Nephron progenitor cell (in vitro differentiated cells): ENCODE measurements at places on chromosomes 7 and 10.

DNA sequence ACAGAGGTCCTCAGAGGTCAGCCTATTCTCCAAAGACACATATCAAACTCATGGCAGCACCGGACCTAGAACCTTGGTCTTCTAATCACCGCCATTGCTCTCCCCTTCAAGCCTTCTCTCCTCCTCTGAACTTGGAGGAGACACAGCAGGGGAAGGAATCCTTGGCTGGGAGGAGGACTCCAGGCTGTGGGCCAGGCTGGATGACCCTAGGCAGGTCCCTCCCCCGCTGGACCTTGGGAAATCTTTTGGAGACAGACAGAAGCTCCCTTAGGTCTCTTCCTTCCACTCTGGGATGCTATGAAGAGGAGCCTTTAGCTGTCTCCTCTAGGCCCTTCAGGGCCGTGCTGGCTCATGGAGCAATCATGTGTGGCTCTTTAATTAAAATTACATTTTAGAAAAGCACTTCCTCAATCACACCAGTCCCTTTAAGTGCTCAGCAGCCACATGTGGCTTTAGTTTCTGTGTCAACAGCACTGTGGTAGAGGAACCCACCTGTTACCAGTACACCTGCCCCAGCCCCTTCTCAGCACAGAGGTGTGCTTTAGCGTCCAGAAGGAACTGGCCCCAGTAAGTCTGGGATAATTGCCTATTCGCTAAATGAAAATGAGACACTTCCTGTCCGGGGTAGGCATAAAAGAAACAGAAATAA is 238.2 kb downstream of the CELF2 start:
- no peak for DNase-seq

GRCh38 chr7:2012044-2012900 is 220.5 kb downstream of the MAD1L1 start:
- no peak for DNase-seq

DNA sequence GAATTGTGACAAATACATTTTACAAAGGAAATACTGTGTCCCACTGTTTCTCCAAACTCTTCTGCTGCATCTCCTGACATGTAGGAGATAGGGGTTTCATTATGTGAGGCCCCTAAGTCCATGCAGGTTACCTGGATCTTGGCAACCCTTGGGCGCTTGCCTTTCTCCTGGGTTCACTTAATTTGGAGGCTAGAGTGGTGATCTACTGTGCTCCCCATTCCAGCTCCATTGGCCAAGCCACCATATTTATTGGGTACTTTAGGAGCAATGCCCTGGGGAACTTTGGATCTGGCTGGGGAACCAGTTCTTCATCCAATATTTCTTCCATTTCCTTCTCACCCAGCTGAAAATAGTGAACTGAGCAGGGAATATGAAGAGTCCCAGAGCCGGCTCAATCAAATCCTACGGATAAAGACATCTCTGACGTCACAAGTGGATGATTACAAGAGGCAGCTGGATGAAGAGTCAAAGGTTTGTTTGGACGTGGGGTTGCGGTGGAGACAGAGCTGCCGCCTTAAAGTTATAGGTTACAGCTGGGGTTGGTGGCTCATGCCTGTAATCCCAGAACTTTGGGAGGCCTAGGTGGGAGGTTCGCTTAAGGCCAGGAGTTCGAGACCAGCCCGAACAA is 18.5 kb downstream of the MYH16 start:
- no peak for DNase-seq

- no peak for DNase-seq
Measured at GRCh38 chr7:5036446-5036845, 9.2 kb upstream of the RBAK start.

DNA sequence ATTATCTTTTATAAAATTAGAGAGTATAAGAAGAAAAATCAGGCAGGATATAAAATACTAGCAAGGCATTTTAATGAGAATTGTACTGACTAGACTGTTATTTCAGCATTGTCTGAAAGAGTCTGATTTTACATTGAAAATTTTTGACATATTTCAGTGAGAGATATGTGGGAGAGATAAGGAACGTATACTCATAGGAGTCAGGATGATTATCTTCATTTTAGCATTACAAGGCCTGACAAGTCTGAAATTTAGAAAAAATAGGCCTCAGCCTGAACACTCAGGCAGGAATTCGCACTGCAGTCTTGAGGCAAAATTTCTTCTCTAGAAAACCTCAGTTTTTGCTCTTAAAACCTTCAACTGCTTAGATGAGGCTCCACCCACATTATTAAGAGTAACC is 386.0 kb downstream of the HGF start:
- DNase-seq, result no peak

DNA sequence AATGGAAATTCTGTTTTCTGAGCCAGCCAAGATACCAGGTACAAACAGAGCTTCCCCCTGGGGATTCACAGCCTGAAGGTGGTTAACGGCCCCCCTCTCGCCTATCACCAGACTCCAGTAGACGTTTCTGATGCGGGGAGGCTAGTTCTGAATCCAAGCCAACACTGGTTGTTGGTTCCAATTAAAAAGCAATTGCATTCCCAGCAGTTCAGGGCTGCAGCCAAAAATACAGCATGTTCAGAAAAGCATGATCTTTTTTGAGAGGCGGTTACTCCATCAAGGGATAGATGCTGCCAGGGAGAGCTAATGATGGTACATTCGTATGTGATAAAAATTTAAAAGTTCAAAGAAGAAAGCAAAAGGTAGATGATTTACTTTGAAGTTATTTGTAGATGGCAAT is 481.0 kb downstream of the GALNT17 start:
- no peak for DNase-seq

DNA sequence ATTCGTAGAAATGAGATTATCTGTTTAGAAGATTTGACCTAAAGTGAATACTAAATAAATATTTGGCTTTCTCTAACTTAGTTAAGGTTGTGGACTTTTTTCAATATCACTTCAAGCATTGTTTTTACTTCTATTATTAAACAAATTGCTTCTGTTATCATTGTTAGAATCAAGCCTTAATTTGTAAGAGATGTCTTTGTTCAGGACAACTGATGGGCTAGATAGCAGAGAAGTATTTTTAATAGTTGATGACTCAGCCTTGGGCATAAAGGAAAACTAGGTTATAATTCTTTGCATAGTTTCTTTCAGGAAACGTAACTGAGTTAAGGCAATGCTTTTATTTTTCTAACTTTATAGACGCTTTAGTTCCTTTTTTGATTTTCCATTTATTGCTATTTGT is 128.8 kb upstream of the SMIM30 start:
- no peak for DNase-seq

GRCh38 chr7:151408839-151409666 is 785 bp downstream of the WDR86 start:
- DNase-seq, result peak; percentile 57

DNA sequence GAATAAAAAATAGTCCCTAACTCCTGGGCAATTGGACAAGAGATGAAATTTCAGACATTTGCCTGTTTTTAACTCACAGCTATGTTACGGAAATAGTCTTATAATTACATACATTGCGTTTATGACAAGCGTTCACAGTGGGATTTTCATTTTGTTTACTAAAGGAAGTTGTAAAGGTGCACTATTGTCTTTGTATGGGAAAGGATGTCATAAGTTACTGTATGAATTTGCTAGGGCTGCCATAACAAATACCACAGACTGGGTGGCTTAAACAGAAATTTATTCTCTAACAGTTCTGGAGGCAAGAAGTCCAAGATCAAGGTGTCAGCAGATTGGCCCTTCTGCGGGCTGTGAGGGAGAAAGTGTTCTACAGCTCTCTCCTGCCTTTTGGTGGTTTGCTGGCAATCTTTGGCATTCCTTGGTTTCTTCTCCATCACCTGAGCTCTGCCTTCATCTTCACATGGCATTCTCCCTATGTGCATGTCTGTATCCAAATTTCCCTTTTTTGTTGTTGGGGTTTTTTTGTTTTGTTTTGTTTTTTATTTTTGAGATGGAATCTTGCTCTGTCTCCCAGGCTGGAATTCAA is 5.6 kb downstream of the NFE2L3 start:
- no peak for DNase-seq

DNA sequence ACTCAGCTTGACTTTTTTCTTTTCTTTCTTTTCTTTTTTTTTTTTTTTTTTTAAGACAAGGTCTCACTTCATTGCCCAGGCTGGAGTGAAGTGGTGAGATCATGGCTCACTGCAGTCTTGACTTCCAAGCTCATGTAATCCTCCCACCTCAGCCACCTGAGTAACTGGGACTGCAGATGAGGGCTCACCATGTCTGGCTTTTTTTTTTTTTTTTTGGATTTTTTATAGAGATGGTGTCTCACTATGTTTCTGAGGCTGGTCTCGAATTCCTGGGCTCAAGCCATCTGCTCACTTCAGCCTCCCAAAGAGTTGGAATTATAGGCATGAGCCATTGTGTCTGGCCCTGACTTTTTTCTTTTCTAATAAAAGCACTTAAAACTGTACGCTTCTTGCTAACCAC is 358.2 kb upstream of the IGFBP3 start:
- DNase-seq, result no peak

- DNase-seq, result no peak
Measured at GRCh38 chr7:132551886-132552285, 24.4 kb downstream of the PLXNA4 start.

DNA sequence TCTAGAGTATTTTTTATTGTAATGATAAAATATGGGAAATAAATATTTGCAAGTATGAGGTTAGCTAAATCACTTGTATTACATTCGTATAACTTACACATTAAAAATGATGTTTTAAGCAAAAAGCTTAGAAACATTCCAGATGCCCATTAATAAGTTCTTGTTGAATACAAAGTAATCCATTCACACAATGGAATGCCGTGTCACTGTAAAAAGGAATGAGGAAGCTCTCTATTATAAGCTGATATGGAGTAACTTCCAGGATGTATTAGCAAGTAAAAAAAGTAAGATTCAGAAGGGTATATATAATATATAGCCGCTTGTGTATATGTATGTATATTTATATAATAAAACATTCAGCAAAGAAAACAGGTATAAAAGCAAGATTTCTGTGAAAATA is 412.8 kb upstream of the MTPN start:
- no peak for DNase-seq

DNA sequence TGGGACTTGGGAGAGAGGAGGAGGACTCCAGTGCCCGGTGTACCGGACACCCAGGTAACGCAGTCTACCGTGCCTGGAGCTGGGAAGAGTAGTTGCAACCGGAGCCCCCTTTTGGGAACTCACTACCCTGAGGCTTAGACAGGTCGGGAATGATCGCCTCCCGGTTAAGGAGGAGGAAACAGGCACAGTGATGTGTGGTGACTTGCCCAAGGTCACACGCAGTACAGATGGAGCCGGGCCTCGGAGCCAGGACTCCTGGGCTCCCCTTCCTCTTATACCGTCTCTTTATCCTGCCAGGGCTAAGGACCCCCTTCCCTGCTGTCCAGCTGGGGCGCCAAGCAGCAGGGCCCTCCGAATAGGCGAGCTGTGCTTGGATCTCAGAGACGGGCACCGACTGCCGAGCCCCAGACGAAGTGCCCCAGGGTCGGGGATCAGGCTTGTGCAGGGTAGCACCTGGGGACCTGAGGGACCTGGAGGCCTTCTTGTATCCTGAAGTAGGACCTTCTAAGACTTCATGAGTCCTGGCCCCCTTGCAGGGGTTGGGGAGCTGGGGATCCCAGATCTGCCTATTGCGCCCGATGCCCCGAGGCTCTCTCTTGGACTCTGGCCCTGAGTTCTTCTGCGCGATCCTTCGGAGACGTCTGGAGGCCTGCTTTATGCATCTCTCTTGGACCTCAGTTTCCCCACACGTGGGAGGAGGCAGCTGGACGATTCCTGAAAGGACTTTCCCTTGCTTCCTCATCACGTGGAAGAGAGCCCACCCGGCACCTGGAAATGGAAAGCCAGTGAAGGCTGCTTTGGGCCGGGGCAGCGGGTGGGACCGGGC is 767 bp upstream of the CYP26A1 start:
- no peak for DNase-seq

- DNase-seq, result no peak
Measured at GRCh38 chr7:96719164-96719563, 9.5 kb upstream of the SEM1 start.

- no peak for DNase-seq
Measured at GRCh38 chr7:36260481-36260880, 107.4 kb downstream of the EEPD1 start.

- DNase-seq, result no peak
Measured at GRCh38 chr10:47364366-47364765, 16.2 kb downstream of the RBP3 start.

- no peak for DNase-seq
Measured at GRCh38 chr7:122304996-122305421, 459 bp upstream of the FEZF1 start.

DNA sequence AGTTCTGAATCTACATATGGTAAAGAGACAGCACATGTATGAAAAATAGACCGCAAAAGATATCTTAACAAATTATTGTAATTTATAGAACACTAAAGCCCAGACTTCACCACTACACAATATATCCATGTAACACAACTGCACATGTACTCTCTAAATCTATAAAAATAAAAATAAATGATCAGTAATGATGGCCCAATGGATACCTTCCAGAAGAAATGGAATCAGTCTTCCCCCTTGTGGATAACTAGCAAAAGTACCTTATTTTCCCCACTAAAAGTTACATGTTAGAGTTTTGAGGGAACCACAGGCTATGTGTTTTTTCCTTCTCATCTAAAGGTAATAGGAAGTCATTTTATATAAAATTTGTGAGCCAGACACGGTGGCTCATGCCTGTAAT is 25.7 kb downstream of the C7orf25 start:
- no peak for DNase-seq

GRCh38 chr10:132814469-132814856 is 28.5 kb upstream of the NKX6-2 start:
- DNase-seq, result no peak

DNA sequence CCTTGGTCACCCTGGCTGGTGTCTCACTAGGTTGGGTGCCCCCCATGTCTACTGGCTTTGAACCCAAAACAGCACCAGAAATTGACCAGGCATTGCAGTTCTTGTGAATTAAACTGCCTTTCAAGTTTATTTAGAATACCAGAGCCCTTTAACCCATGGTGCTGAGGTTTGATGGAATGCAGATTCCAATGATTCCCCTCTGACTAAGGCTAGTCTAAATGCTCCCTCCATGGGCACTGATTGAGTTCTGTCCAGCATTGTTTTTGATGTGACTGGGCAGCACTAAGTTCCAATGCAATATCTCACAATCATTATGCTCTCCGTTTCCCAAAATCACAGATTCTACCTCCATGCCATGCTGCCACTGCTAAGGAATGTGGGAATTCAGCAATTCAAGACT is 1047.4 kb upstream of the LRRN3 start:
- no peak for DNase-seq
